ENCODE measurements at places on chromosomes 3 and 15. TPM values are rescaled to one million over a fixed set of nuclear protein-coding genes. Genes with fewer than 3 reads are reported as not detected.

The GFM1 gene
- 66.6 TPM for total RNA-seq

The FHIT gene
- total RNA-seq, result 3.8 TPM

The VEPH1 gene
- 0.43 TPM for total RNA-seq

The SLC6A1 gene
- total RNA-seq, result not detected

The SETD5 gene
- 57.8 TPM for total RNA-seq

The POTEB3 gene
- not detected for total RNA-seq

The HIGD2B gene
- total RNA-seq, result not detected

The CFAP100 gene
- not detected for total RNA-seq

The GRM2 gene
- total RNA-seq, result under 0.01 TPM

The LRTM1 gene
- not detected for total RNA-seq

The PLIN1 gene
- total RNA-seq, result 0.34 TPM

The GOLGA6L24 gene
- total RNA-seq, result not detected

The TTLL13 gene
- 0.07 TPM for total RNA-seq

The CAMP gene
- total RNA-seq, result 3.1 TPM

The LRRC2 gene
- total RNA-seq, result 0.36 TPM

The GABRA5 gene
- not detected for total RNA-seq

The AADACL2 gene
- not detected for total RNA-seq

The PLXNA1 gene
- 139 TPM for total RNA-seq

Measured in nasal cavity respiratory epithelium epithelial cell of viscerocranial mucosa (primary cell).